ENCODE measurements at places on chromosomes 4 and X.

DNA sequence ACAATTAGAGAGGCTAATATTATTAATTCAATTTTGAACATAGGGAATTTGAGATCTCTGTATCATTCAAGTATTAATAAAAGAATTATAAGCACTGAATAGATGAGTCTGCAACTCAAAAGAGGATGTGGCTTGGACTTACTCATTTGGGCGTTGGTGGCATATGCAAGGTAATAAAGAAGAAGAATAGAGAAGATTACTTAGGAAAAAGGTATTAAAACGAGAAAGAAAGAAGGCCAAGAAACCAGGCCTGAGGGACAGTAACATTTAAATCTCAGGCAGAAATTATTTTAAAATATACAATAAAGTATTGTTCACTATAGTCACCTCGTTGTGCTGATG, 383.0 kb upstream of the INTU start:
- no peak for DNase-seq

DNA sequence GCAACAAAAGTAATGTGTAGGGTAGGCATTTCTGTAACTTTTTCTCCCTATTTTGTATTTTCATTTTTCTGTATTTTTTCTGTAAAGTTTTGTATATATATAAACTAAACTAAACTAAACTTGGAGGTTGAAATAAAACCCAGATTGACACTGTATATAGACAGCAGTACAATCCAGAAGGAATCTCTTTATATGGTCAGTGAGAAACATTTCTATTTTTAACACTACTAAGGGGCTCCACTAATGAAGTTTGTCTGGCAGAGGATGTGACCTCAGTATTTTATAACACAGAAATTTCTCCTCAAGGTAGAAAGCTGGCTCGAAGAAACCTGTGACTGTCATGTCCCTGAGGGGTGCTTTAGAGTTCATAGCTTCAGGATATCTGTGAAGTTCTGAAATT, 959.2 kb downstream of the ADGRL3 start:
- DNase-seq, result no peak

DNA sequence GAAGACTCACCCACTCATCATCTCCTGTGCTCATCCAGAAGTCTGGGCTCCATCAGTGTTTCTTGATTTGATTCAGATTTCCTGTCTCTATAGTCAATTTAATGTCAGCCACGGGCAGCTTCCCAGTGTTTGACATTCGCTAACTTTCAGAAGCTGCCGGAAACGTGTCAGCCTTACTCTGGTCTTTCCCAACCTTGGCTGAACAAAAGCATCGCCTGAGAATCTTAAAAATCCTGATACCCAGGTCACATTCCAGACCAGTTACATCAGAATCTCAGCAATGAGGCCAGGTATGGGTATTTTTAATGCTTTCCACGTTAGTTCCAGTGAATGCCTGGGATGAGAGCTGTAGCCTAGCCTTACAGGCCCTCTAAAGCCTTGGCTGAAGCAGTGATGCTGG, 233.8 kb downstream of the FRMPD4 start:
- no peak for DNase-seq

DNA sequence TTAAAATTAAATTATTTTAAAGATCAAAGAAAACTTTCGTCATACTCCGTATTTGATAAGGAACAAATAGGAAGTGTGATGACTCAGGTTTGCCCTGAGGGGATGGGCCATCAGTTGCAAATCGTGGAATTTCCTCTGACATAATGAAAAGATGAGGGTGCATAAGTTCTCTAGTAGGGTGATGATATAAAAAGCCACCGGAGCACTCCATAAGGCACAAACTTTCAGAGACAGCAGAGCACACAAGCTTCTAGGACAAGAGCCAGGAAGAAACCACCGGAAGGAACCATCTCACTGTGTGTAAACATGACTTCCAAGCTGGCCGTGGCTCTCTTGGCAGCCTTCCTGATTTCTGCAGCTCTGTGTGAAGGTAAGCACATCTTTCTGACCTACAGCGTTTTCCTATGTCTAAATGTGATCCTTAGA, at the start of gene CXCL8:
Gene CXCL8 (plus strand): TSS at position 217 of the 426 bp plus-strand sequence. CDS start 90 bp downstream, at position 307.
- DNase-seq, result no peak

GRCh38 chr4:47340914-47341313, 122.6 kb downstream of the COMMD8 start:
- no peak for DNase-seq

DNA sequence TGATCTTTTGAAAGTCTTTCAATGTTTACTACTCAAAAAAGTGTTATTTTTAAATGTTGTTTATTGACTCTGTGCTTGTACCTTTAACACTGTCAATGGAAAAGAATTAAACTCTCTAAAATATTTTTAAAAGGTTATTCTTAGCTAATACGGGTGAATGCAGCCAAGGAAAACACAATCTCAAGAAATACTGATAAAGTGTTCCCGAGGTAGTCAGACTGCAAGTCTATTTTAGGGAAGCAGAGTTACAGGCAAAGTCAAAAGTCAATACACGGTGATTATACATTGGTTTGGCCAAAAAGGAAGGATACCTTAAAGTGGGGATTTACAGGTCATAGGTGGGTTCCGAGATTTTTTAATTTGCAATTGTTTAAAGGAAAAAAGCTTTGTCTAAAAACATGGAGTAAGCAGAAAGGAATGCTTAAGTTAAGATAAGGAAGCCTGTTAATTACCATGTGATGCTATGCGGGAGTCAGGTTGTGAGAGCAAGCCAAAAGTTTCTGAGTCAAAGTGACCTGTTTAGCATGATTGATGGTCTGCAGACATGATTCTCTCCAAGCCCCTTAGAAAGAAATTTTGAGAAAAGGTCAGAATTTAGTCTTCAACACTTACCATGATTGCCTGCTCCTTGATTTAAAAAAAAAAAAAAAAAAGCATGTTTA, 288.4 kb downstream of the KLHL4 start:
- DNase-seq, result no peak

DNA sequence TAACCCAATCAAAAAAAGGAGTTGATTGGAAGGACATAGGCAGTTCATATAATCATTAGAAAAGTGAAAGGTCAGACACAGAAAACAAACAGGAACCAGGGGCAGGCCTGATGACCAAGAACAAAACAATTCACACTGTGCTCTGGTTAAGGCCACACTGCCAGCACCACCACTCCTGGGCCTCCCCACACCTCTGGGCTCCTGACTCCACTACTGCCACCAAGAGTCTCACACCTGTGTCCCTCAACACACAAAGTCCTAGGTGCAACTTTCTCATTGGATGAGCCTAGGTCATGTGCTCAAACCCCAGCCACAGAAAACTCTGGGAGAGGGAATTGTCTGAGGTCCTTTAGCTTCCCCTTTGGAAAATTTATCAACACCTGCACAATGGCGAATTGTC, 11.1 kb upstream of the FAM9C start:
- no peak for DNase-seq

DNA sequence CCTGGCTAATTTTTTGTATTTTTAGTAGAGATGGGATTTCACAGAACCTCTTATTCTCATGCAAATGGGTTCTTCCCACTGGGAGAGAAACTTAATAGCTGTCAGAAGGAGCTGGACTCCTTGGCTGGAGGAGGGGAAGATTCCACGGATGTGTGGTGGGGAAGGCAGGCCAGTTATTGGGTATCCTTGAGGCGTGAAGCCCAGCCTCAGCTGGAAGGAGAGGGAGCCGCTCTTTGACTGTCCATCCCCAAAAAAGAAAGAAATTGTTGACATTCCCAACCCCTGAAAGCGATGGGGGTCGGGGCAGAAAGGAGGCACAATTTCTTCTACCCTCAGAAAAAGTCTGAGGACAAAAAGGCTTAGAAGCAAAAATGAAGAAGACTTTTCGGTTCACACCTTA, 983.1 kb upstream of the PABPC4L start:
- no peak for DNase-seq

DNA sequence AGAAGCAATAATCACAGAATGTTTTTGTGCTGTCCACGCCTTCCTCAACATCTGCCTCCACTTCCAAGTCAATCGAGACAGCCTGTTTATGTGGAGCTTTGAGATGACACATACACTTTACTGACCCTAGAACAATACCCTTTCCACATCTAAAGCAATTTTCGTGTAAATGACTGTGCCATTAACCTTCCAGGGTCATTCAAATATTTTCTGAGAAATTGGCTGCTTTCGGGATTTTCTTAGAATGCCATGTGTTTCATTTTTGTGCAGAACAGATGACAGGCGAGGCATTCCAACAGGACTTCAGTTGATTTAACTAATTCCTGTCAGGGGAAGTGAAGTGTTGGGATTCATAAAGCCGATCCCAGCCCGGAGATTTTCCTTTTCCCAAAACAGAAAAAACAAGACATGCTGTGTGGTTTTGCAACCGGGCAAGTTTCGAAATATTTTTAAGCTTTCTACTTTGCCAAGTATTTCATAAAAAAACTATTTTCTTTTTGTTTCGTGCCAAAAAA, 73.9 kb downstream of the SORBS2 start:
- DNase-seq, result no peak

DNA sequence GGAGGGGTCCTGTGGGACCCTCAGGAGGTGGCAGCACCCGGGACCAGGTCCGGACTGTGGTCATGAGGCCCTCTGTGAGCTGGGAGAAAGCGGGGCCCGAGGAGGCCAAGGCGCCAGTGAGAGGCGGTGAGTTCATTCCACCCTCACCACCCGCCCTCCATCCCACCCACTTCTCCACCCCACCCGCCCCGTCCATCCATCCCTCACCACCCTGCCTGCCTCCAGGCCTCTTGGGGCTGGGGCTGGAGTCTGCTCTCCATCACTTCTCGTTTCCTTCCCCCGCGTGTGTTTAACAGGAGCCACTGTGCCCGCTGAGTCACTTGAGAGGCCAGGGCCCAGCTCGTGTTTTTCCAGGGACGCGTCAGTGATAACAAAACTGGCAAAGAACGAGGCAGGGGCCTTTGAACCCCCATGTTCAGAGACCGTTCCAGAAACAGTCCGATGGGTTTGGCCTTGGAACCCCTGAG, 6.2 kb downstream of the SH3TC1 start:
- no peak for DNase-seq

GRCh38 chr4:57640391-57641100, 530.4 kb upstream of the IGFBP7 start:
- no peak for DNase-seq

- DNase-seq, result no peak
Measured at GRCh38 chr4:99324979-99325378, 3.8 kb upstream of the ADH1B start.

GRCh38 chr4:1739358-1739757, 18.0 kb downstream of the TACC3 start:
- no peak for DNase-seq

DNA sequence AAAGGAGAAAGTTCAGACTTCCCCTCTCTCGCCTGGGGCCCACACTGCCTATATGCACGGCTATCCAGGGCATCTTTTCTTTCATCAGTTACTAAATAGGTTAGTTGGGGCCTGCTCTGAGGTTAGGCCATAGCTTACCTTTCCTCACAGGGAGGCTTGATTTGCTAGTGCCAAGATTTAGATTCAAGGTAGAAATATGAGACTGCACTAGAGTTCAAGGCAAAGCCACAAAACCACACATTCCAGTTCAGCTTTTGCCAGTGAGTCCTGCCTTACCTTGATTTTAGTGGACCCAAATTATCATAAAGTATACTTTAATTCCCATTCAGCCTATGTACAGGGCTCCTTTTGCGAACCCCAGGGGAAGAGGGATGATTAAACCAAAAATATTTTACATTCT, 762.8 kb downstream of the PDHA2 start:
- no peak for DNase-seq

DNA sequence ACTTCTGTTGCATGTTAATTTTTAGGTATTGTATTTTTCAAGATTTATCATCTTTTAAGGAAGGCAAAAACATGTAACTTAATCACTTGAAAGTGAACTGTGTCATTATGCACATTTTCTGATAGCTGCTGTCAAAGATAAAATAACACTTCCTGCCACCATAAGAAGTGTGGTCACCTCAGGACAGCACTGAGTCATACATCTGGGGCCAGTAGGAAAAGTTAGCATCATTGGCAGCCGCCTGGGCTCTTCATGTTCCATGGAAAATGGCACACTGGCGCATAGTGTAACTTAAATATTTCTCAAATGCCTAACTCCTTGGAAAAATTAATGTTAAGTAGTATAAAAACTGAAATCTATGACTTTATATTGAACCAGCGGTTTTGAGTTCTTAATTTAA, 24.2 kb downstream of the CNKSR2 start:
- DNase-seq, result no peak

GRCh38 chrX:20740443-20740842, 473.7 kb upstream of the RPS6KA3 start:
- no peak for DNase-seq

DNA sequence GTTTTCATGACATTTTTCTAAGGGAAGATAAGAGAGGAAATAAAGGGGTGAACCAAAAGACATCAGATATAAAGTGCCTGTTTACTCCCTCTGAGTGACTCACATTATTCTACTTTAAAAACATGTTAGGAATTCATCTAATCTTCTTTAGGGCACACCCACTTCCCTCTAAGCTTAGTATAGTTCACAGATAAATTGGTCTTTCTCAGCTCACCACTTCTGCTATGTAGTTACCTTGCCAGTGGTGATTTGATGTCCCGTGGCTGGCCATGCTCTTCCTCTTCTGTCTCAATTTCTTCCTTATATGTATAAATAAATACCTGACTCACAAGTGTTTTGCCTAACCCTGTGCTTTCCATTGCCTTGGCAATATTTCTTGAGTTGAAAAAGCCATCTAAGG, 96.8 kb downstream of the PDLIM5 start:
- DNase-seq, result no peak

GRCh38 chrX:119343856-119344255, 55.3 kb upstream of the SLC25A43 start:
- no peak for DNase-seq

GRCh38 chrX:26909728-26910127, 553.4 kb downstream of the PPP4R3C start:
- DNase-seq, result no peak

- no peak for DNase-seq
Measured at GRCh38 chr4:176799653-176800052, 6.9 kb upstream of the VEGFC start.

DNA sequence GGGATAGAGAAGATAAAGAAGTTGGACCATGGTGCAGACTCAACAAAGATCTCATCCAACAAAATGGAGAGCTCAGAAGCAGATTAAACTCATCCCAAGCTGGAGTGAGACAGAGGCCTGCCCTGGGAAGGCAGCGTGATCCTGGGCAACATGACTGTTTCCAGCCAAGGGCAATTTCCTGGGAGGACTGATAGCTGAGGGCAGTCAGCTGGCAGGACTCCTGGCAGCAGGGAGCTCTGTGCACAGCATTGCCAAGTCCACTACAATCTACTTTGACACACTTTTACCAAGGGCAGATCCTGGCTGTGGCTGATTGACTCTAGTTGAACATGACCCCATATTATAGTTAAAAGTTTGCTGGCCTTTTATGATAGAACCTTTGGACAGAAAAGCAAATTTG, 357.3 kb upstream of the RASGEF1B start:
- no peak for DNase-seq

GRCh38 chrX:97860226-97860625, 976.5 kb downstream of the RPA4 start:
- no peak for DNase-seq

- DNase-seq, result no peak
Measured at GRCh38 chr4:1382776-1383727, 23.2 kb downstream of the NKX1-1 start.

DNA sequence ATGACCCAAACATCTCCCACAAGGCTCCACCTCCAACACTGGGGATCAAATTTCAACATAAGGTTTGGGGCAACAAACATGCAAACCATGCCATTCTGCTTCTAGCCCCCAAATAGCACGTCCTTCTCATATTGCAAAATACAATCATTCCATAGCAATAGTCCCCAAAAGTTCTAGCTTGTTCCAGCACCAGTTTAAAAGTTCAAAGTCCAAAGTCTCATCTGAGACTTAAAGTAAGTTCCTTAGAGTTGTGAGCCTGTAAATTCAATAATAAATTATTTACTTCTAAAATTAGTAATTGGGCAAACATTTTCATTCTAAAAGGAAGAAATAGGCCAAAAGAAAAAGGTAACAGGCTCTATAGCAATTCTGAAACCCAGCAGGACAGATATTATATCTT, 8.9 kb upstream of the TASL start:
- no peak for DNase-seq

All from stimulated activated CD4-positive, alpha-beta T cell treated with anti-CD3 and anti-CD28 coated beads, TNF-alpha, amount 100 ng/mL, for 1 hour (primary cell).